Kidney tubule cell (primary cell): ENCODE measurements at places on chromosomes 6 and 20.

DNA sequence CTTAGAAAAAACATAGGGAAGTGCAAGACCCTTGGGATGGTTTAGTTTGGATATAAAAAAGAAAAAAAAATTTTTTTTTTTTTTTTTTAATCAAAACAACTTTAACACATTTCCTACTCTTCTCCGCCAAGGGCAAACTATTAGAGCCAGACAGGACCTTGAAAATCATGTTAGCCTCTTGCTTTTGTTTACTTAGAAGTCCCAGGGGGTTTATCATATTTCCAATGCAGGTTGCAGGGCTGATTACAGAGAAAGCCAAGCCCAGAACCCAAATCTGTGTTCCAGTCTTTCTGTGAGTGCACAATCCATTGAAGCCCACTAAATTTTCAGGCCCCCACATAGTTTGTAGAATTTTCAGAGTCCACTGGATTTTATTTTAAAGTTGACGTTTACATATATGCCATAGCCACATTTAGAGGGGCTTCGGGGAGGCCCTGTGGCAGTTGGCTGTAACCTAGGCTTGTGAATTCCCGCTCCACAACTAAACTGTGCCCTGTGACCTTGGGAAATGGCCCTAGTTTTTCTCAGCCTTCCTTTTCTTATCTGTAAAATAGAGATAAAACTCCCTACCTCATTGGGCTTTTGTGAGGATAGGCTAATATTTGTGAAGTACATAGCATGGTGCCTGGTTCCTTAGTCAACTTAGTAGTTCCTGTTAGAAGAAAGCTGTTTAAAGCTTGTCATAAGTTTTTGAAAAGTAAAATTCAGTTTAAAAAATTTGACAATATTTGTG, 55.7 kb downstream of the NCOA7 start:
- no peak for DNase-seq

DNA sequence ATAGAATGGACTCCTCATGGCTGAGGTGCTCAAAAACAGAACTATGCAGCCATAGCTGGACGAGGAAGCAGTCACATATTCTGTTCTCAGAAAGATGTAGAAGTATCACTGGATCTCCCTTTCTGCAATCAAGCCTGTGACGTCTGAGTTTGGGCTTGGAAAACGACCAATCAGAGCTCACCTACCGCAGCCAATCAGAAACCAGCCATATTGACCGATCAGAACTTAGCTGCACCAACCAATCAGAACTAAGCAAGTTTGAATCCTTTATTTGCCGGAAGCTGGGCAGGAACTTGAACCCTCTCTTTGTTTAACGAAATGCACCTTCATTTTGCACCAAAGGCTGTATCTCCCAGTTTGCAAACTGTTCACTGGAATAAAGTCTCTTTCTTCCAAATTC, 21.8 kb upstream of the RAB23 start:
- DNase-seq = no peak

DNA sequence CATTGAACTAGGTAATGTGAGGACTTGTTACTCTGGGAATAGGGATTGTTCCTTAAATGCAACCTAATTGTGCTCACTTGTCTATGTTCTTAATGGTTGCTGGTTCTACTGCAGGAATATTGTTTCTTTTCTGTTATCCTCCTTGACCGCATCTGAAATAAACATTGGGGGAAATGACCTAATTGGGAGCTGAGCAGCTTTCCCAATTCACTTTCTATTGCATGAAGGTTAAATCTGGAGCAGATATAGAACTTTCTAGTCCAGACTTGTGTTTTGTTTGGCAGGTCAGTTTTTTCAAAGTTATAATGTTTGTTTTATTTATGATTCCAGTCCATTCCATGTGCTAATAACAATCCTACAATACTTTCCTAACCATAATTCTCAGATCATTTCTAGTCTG, 981.0 kb upstream of the CITED2 start:
- no peak for DNase-seq

DNA sequence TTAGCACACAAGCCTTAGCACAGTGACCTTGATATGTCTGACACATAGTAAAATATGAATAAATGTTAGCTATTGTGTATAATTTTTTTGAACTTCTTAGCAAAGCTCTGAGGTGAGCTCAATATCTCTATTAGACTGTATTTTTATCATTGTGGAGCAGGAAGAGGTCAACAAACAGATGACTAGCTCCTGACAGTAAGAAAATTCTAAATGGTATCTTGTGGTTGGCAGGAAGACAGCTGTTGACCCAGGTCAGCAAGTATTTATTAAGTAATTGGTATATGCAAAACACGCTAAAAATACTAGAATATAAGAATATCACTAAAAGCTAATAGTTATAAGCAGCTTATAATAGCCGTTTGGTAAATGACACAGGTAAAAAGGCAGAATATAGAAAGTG, 77.5 kb upstream of the MARCKS start:
- no peak for DNase-seq

DNA sequence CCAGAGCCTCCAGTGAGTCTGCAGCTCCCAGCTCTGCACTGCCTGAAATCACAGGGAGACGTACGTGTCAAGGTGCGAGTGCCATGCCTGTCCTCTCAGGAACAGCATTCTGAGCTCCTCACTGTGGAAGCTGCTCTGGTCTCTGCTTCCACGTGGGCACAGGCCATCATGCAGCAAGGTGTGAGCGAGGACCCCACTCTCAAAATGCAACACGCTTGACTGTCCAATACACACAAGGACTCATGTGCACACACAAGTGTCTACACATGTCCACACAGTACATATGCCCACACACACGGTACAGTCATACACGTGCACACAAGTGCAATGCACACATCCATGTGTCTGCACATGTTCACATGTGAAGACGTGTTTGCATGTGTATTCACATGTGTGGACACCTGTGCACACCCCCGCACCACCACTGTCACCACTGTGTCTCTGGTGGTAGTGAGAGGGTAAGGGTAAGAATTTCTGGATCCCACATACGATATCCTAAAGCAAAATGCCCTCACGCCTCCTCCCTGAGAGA, 260.5 kb downstream of the DLL1 start:
- DNase-seq = no peak

DNA sequence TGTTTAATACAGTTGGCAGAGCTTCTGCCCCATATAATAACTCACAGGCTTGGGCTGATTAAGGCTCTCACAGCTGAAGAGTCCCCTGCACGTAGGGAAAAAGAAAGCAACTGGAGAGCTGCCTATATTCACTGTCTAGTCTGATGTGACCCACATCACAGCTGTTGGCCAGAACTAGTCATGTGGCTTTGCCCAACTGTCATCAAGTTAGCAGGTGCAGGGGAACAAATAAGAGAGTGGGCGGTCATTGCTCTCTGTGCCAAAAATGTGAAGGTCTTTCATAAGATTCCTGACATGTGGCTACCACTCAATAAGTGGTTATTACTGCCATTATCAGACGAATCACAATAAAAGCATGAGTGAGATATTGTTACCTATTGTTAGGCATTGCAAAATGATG, 665.2 kb downstream of the DOK5 start:
- DNase-seq = no peak

GRCh38 chr6:6131492-6132109, 124.9 kb upstream of the NRN1 start:
- DNase-seq = peak; percentile 9

DNA sequence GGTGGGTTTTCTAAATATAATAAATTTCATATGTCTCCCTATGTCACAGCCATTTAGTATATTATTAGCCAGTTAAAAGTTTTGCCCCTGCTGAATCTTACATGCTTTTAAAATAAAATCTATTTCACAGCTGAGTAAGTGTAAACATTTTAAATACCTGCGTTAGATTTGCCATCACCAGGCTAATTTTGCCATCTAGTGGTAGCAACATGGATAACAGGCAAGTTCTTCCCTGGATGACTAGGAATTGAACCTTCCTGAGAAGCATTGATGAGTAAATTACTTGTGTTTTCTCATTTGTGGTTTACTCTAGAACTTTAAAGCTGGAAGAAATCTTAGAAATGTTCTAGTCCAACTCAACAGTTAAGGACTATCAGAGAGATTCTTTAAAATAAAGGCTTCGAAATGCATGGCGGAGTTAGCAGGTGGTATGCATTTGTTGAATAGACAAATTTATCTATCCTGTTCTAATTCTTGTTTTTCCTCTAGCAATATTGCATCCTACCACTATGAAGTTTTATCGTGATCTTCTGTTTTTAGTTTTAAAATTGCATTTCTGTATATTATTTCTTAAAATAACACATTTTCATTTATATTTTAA, 2.6 kb downstream of the PRSS35 start:
- DNase-seq = peak; percentile 66

- no peak for DNase-seq
Observed at GRCh38 chr6:162408826-162409535, 318.6 kb downstream of the PRKN start.
